ENCODE measurements at places on chromosomes 2 and 18. TPM values are rescaled to one million over a fixed set of nuclear protein-coding genes. Genes with fewer than 3 reads are reported as not detected.

GRCh38 chr2:18268400-18268799, 292.1 kb downstream of the RDH14 start:
- DNase-seq, result no peak

GRCh38 chr2:8234253-8234652, 447.6 kb upstream of the ID2 start:
- DNase-seq, result no peak

GRCh38 chr2:11932962-11933361, 186.5 kb downstream of the LPIN1 start:
- DNase-seq, result no peak

DNA sequence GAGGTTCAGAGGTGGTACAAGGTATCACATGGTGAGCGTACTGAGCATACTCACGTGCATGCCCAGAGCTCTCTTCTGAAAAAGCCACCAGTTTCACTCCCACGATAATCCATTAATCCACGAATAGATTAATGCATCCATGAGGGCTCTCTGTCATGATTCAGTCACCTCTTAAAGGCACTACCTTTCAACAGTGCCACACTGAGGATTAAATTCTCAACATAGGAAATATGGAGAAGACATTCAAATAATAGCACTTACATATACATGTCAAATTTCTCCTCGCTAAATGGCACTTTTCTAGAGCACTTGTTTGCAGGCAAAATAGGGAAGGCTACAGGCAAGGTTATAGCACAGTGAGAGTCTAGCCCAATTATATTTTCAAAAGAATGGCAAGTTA, 825.9 kb downstream of the TRIB2 start:
- no peak for DNase-seq

GRCh38 chr2:108367014-108367413, 10.7 kb upstream of the SULT1C4 start:
- no peak for DNase-seq

Gene KIAA2012
- 0.12 TPM for polyA plus RNA-seq
